ENCODE measurements at places on chromosomes 1 and 21.

GRCh38 chr1:65020774-65021173, 54.4 kb upstream of the JAK1 start:
- DNase-seq = no peak

- DNase-seq = no peak
These were observed 249.3 kb downstream of the ATG4C start for GRCh38 chr1:63033211-63033610.

GRCh38 chr21:17139696-17140095, 373.1 kb upstream of the CXADR start:
- no peak for DNase-seq

GRCh38 chr1:171372418-171373084, 58.6 kb downstream of the FMO4 start:
- DNase-seq = no peak

DNA sequence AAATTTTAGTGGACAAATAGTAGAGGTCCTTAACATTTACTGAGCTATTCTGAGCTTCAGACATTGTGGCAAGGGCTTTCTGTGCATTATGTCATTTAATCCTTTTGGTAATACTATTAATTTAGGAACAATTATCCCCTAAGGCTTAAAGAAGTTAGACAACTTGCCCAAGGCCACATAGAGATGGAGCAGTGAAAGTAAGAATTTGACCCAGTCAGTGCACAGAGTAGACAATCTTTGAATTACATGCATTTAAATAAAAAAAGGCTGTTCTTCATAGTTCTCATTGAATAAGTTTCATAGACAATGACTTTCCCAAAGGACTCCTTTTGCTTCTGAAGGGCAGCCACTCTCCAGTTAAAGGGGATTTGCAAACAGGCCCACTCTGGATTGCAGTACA, 142.7 kb downstream of the RUNX1 start:
- DNase-seq = no peak

DNA sequence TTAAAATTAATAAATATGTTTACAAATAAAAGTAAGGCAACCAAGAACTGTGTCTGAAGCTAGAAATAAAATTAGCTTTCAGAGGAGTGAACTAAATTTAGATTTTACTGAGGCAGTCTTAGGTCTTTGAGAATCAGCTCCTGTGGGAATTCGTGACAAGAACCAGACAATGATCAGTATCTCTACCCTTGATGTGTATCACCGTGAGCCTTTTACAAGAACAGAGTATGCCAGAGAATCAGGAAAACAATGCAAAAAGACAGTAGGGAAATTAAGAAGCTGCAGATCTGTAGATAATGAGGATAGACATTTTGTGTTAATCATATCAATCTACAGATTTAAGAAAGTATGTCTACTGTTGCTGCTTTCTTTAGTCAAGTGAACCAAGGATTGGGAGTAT, 351.0 kb downstream of the COL11A1 start:
- no peak for DNase-seq

- DNase-seq = no peak
These were observed 207.1 kb downstream of the AKT3 start for GRCh38 chr1:243642936-243643335.

DNA sequence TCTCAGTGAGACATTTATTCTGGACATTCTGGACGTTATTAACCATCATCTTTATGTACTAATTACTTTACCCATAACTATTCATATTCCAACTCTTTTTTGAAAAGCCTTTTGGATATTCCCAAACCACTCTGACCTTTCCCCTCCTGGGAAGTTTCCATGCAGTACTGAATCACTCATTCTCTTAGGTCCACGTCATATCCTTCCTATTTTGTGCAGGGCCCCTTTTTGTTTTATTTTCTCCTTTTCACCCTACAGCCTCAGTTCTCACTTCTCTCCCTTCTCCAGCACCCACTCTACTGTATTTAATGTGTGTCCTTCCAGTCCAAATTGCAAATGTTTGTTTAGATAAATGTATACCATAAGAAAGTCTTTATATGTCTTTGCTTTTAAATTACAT, 16.4 kb upstream of the ATP1A1 start:
- no peak for DNase-seq

- DNase-seq = no peak
These were observed 1027.3 kb downstream of the KCNT2 start for GRCh38 chr1:195580988-195581387.

GRCh38 chr1:168561989-168562388, 14.4 kb upstream of the XCL1 start:
- DNase-seq = no peak

DNA sequence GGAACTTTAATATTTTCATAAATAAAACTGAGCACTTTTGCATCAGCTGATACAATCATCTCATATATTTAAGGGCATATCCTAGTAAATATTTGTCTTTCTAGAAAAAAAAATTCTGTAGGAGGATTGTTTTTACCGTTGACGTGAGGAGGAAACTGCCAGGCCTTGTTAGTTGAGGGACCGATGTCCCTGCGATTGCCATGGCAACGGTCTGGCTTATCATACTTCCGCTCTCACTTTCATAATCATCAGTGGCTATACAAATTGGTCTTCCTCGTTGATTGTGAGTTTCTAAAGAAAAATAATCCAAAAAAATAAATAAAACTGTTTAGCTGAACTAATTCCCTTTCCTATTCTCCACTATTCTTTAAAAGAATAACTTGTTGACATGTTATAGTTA, 69.3 kb upstream of the ANGPTL3 start:
- no peak for DNase-seq

GRCh38 chr1:67053785-67054772, at the start of gene SLC35D1:
SLC35D1 (minus strand) TSS chr1:67054148; CDS start chr1:67054013, 135 bp downstream.
- DNase-seq = peak; percentile 89

DNA sequence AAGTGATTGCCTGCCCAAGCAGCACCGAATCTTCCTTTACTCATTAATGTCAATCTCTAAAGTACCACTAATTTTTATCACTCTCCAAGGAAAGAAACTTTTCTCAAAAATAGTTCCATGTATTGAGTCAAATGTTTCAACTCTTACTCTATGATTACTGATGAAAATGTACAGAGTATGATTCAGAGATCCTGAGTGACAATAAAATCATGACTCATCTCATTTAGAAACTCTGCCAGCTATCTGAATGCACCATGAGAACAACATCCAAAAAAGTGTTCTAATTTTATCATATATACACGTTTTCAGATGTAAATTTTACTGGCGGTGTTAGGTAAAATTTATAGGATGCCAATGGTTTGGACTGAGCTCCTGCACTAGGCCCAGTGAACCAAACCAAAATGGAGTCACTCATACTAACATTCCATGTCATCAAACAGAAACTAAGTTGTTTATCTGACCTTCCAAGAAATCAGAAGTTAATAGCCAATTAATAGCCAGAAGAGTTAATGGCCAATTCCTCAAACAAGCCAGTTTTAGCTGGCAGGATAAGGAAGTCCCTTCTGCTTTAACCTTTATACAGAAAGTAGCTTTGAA, 22.6 kb downstream of the PLPPR5 start:
- DNase-seq = no peak

DNA sequence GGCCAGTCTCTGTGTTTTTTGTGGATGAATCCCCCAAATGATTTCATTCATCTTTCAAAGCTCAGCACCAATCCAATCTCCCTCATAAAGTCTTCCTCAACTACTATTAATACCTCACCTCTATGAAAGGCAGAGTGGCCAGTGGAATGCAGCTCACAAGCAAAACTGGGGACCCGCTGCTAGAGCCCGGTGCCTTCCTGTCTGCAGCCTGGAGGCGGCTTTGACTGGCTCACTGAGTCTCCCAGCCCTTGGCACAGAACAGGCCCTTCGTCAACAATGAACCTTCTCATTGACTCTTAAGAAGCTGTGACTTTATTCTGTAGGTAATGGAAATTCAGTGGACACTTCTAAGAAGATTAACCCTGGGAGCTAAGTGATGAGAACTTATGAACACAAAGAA, 86.8 kb upstream of the RAB4A start:
- DNase-seq = no peak

DNA sequence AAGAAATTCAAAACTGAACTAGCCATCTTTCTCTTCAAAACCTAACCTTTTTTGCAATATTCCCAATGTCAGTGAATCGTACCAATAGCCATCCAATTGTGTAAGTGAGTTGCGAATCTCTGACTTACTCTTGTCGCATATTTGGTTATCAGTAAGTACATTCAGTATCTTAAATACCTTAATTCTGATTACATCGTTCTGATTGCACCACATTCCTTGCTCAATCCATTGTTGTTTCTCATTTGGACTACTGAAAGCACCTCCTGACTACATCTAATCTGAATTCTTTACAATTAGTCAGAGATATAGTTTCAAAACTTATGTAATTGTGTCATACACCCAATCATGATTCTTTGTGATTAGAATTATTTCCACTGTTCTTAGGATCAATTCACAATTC, 16.8 kb upstream of the BRINP3 start:
- no peak for DNase-seq

- no peak for DNase-seq
These were observed 6.8 kb downstream of the ETNK2 start for GRCh38 chr1:204145033-204145504.

DNA sequence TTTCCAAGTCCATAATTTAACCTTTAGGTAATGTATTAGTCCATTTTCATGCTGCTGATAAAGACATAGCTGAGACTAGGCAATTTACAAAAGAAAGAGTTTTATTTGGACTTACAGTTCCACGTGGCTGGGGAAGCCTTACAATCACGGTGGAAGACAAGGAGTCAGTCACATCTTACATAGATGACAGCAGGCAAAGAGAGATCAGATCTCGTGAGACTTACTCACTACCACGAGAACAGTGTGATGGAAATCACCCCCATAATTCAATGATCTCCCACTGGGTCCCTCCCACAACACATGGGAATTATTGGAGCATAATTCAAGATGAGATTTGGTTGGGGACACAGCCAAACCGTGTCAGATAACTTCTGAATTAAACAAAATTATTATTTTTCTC, 44.0 kb downstream of the CNIH3 start:
- no peak for DNase-seq

DNA sequence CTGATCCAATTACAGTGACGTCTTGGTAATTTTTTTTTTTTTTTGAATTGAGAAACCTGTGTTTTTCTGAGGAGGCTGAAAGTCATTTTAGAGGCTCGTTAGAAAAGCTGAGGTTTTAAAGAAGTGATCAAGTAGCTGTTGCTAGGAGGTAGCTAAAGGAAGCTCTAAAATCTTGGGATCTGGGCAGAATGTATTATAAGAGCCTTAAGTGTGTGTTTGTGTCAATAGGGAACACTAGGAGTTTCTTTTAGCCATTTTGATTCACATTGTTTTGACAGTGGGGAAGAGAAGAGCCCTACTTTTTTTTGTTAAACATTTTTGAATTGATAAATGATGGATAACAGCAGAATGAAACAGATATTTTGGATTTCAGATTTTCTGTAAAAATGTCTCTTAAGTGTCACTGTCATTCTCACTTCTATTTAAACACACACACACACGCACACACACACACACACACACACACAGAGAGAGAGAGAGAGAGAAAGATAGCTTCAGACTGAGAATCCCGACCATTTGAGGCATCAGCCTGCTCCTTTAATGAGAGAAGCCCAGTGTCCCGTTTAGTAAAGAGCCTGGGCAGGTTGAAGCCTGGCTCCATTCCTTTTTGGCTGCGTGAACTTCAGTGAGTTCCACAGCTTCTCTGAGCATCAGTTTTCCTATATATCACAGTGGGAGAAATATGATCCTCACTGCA, 79.1 kb upstream of the GPR88 start:
- DNase-seq = no peak

GRCh38 chr1:233361876-233362275, 34.4 kb downstream of the MAP3K21 start:
- DNase-seq = no peak

GRCh38 chr1:248165186-248165585, 9.4 kb upstream of the OR2M2 start:
- no peak for DNase-seq

DNA sequence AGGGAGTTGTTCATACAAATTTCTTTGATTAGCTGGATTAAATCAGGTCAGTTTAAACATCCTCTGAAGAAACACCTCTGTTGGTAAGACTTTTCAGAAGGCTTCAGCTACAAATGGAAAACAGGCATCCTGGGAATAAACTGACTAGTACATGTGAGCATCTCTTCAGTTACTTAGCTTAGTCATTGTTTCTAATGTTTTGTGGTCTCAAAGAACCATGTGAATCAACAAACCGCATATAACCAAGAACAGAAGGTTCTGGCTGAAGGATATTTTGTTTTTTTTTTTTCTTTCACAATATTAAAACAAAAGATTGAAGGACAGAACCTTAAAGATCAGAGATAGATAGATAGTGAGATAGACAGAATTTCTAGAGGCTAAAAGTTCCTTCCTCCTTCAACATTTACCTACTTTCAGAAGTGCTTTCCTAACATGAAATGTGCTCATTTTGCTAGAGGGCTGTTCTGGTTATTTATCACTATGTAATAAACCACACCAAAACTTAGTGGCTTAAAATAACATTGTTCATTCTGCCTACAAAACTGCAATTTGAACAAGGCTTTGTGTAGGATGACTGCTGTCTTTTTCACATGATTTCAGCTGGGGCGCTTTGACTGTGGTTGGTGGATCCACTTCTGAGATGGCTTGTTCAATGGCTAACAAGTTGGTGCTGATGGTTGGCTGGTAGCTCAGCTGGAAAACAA, 119.8 kb upstream of the PTGFR start:
- DNase-seq = no peak

DNA sequence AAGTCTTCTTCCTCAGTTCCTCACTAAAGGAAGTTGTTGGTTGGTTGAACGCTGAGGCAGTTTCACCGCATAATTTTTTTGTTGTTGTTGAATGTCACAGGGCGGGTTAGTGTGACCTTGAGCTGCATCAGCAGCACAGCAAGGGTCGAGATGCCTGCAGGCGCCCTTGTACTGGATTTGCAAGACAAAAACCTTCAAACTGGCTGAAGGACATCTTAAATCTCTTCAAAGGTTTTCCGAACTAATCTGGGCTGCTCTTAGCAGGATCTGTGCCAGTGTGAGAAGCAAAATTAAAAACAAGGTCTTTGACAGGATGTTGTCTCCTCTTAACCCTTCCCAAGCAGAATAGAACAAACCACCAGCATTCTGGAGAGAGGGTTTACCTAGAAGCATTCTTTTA, 59.4 kb downstream of the NRIP1 start:
- DNase-seq = no peak

DNA sequence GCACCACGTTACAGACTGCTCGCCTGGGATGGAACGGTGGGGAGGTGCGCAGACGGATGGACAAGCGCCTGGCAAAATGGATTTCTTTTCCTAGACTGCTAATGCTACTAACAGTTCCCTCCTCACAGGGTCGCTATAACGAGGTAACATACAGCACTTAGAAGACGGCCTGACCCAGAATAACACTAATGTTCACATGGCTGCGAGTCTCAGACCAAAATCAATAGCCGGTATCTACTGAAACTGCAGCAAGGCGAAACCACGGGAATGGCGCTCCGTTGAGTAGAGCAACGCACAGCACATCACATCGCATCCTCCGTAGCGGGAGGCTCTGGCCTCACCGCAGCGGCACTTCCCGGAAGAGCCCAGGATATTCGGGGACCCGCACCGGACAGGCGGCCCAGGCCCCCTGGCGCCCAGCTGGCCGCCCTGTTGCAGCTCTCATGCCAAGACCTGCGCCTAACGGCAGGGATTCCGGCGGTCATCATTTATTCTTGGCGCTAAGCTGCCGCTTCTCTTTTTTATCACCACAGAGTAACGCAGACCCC, 46.6 kb downstream of the VPS26C start:
- no peak for DNase-seq
